ENCODE measurements at places on chromosomes 13 and 19. TPM values are rescaled to one million over a fixed set of nuclear protein-coding genes. Genes with fewer than 3 reads are reported as not detected.

- no peak for DNase-seq
These were observed 169.2 kb downstream of the GPC5 start for GRCh38 chr13:91567485-91568207.

Gene FFAR1
- not detected for total RNA-seq

GRCh38 chr13:40445557-40445990 lies 220.9 kb downstream of the FOXO1 start:
- DNase-seq = no peak

DNA sequence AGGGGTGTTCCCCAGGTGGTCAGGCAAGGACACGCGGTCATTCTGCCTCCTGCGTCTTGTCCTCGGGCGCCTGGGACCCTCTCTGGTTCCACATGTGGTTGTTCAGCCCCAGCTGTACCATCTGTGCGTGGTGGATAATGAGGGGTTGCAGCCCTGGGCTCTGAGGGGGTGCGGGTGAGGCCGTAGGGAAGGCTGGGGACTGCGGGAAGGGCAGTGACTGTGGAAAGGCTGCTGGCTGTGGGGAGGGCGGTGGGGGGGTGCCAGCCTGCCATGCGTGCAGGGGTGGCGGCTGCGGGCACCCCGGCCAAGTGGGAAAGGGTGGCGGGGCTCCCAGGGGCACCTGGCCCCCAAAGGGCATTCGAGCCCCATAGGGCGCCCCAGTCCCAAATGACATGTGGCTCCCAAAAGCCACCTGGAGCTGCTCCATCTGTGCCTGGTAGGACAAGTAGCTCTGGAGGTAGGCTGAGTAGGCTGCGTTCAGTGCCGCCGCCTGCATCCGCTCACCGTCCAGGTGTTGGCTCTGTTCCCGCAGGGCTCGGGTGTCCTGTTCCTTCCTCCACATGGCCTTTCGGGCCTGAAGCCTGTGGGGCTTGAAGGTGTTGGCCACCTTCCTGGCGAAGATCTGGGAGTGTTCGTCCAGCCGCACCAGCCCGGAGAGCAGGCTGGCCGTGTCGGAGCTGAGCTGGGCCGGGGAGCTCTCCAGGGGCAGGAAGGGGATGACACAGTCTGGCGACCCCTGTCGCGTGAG lies 15.1 kb downstream of the TICAM1 start:
- DNase-seq = no peak

Gene HCST
- 0.64 TPM for total RNA-seq

DNA sequence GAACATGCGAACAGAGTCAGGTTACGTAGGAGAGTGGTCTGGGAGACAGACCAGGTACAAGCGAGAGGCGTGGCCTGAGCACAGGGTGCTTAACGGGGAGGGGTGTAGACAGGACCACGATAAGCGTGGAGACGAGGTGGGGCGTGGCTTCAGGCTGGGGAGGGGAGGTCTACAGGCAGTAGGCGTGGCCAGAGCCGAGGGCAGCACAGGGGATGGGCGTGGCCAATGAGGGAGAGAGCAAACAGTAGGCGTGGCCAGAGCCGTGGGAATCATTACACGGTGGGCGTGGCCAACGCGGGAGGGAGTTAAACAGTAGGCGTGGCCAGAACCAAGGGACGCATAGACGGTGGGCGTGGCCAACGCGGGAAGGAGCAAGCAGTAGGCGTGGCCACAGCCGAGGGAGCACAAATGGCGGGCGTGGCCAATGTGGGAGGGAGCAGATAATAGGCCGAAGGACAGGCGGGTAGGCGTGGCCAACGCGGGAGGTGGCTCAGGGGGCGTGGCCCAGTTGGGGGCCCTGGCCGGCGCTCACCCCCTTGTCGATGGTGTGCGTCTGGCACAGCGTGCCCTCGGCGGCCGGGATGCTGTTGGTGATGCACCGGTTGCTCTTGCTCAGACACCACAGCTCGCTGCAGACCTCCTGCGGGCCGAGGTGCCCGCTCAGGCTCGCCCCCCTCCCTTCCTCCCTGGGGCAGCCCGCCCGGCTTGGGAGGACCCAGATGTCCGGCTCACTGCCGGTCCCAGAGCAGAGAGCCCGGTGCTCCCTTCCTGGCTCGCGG lies 15.2 kb upstream of the MYO1F start:
- peak; percentile 96 for DNase-seq

- no peak for DNase-seq
These were observed 130.0 kb downstream of the ATP11A start for GRCh38 chr13:112819816-112820215.

Gene FGF9
- 0.64 TPM for total RNA-seq

- DNase-seq = peak; percentile 32
These were observed 1.4 kb upstream of the USF2 start for GRCh38 chr19:35267353-35267817.

Gene GRK1
- not detected for total RNA-seq

DNA sequence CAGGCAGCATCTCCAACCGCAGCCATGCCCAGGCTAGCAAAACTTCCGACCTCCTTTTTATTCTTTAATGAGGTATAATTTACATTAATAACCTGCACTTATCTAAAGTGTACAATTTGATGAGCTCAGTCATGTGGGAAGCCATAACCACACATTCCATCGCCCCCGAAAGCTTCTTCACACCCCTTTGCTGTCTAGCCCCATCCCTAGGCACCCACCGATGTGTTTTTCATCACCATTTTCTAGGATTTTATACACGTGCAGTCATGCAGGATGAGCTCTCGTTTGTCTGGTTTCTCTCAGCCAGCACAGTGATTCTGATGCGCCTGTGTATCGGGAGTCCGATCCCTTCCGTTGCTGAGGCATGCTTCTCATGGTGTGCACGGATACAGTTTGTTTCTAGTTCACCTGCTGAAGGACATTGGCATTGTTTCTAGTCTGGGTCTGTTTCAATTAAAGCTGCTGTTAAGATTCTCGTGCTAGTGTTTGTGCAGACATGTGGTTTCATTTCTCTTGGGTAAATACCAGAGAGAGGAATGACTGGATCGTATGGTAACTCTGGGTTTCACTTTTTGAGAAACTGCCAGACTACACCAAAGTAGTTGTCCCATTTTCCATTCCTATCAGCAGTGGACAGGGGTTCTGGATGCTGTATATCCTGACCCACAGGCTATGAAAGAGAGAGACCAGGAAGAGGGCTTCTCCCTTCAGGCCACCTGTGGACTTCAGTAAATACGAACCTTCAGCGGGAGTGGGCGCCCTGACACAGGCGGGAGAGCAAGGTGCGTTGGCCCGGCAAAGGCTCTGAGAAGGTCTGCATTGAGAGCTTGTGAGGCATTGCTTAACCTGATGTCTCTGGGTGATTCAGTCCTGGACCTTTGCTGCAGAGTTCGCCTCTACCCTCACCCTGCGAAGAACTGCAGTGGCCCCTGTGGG lies 4.9 kb downstream of the AP1M1 start:
- DNase-seq = no peak

DNA sequence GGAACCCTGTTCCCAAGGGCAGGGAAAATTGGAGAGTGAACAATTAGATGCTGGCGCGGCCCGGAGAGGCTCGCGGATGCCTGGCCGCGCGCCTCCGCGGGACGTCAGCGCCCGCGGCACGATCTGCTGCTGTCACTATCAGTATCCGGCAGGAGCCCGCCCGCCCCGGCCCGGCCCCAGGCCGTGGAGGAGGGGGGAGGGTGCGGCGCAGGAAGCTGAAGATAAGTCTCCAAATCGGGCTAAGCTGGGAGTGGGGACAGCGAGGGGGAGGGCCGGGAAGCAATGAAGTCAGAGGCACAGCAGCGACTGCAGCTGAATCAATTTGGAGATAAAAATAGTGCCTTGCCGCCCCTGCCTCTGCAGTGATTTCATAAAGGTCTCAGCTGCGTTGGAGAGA lies 441.5 kb upstream of the KLF12 start:
- DNase-seq = peak; percentile 18

DNA sequence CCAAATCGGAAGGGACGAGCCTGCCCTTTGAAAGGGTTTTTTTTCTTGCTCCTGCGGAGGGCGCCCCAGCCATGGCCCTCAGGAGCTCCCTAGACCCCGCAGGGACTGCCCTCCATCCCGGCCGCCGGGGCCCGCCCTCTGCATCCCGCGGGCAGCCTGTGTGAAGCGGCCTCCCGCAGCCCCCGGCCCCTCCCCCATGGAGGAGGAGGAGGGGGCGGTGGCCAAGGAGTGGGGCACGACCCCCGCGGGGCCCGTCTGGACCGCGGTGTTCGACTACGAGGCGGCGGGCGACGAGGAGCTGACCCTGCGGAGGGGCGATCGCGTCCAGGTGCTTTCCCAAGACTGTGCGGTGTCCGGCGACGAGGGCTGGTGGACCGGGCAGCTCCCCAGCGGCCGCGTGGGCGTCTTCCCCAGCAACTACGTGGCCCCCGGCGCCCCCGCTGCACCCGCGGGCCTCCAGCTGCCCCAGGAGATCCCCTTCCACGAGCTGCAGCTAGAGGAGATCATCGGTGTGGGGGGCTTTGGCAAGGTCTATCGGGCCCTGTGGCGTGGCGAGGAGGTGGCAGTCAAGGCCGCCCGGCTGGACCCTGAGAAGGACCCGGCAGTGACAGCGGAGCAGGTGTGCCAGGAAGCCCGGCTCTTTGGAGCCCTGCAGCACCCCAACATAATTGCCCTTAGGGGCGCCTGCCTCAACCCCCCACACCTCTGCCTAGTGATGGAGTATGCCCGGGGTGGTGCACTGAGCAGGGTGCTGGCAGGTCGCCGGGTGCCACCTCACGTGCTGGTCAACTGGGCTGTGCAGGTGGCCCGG lies 815 bp downstream of the MAP3K10 start:
- DNase-seq = peak; percentile 9

DNA sequence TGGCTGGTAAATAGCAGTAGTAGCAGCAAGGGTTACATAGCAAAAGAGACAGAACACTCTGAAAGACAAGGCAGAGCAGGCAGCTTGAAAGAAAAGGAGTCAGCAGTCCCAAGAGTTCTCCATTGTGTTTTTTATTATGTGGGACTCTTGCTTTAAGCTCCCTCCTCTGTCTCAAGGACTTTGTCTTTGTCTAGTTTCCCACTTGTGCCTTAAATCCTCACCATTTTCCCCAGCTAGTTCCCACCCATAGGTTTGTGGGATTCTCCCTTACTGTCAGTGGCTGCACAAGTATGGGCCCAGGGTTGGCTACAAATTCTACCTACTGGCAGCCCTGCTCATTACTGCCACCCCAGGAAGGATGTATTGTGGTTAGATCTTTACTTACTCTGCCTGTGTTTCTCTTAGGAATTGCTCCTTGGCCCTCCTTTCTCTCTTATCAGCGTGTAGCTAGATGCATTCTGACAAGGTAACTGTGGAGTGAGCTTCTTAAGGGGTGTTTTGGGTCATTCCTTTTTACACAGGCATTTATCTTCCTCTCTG lies 413.4 kb upstream of the PCDH9 start:
- DNase-seq = no peak

DNA sequence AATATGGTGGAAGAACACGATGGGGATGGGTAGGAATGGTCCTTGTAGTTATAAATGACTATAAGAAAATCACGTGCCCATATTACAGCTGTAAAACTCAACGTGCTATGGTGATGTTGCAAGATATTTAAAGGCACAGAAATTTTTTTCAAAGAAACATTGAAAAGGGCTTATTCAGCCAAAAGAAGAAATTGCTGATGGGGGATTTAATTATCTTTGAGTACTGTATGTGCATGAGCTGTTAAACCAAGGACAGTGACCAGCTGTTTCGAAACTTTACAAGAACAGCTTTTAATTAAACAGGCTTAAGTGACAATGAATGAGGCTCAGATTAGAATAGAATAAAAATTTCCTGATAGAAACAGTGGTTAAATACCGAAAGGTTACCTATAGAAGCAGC lies 339.0 kb downstream of the HS6ST3 start:
- DNase-seq = no peak

Measured in fibroblast of villous mesenchyme (primary cell).